ENCODE measurements at places on chromosomes 5 and 9.

DNA sequence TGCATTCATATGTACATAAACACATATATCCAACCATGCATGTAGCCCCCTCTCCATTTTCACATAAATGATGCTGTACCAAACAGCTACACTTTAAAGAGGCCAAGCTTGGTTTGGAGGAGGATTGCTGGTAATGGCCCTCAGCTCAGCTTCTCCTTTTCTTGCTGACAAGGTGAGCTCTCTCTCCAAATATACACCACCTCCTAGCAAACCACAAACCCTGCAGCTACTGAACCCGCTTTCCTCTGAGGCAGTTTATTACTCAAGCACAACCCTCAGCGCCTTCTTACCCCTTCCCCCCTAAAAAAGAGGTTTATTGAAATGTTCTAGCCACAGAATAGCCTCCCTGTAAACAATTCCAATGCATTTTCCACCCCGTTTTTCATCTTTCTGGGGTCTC, 54.0 kb downstream of the ALG2 start:
- no peak for DNase-seq

- no peak for DNase-seq
Measured at GRCh38 chr9:94081435-94081834, 2.8 kb upstream of the PTPDC1 start.

DNA sequence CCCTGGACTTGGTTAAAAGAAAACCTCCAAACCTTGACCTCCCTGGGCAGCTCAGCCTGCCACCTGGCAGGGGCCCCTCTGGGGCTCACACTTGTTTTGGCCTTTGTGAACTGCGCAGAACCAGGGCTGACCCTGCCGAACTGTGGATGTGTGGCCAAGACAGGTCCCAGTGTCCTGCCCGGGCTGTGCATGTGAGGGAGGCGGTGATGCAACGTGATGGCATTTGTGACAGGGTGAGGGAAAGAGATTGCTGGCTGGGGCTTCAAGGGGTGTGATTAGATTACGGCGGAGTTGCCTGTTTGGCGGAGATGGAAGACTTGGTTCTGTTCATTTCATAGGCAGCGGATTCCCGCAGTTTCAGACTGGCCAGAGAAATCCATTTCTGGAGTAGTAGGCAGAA, 30.4 kb upstream of the NKX2-5 start:
- no peak for DNase-seq

- no peak for DNase-seq
Measured at GRCh38 chr9:135144581-135145170, 57.2 kb downstream of the OLFM1 start.

GRCh38 chr9:105466898-105467455, 19.1 kb downstream of the FSD1L start:
- no peak for DNase-seq

DNA sequence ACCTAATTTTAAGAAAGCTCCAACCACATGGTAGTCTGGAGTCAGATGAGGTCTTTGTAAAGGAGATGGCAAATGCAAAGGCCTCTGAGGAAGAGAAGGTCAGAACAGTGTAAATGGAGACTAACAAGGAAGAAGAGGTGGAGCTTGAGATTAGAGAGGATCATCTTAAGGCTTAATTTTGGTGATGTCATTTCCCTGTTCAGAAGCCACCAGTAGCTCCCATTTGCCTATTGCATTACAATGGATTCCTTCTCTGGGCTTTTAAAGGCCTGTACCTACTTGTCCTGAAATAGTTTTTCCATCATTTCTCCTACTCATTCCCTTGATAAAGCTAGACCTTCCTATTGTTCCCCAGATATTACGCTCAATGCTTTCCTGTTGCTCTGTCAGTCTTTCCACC, 16.1 kb downstream of the PCSK5 start:
- no peak for DNase-seq

GRCh38 chr5:60668686-60669304, 31.2 kb downstream of the DEPDC1B start:
- no peak for DNase-seq

GRCh38 chr5:140986117-140986521, 19.8 kb downstream of the PCDHAC2 start:
- DNase-seq, result no peak

GRCh38 chr5:142122121-142122520, 13.5 kb downstream of the NDFIP1 start:
- DNase-seq, result no peak

DNA sequence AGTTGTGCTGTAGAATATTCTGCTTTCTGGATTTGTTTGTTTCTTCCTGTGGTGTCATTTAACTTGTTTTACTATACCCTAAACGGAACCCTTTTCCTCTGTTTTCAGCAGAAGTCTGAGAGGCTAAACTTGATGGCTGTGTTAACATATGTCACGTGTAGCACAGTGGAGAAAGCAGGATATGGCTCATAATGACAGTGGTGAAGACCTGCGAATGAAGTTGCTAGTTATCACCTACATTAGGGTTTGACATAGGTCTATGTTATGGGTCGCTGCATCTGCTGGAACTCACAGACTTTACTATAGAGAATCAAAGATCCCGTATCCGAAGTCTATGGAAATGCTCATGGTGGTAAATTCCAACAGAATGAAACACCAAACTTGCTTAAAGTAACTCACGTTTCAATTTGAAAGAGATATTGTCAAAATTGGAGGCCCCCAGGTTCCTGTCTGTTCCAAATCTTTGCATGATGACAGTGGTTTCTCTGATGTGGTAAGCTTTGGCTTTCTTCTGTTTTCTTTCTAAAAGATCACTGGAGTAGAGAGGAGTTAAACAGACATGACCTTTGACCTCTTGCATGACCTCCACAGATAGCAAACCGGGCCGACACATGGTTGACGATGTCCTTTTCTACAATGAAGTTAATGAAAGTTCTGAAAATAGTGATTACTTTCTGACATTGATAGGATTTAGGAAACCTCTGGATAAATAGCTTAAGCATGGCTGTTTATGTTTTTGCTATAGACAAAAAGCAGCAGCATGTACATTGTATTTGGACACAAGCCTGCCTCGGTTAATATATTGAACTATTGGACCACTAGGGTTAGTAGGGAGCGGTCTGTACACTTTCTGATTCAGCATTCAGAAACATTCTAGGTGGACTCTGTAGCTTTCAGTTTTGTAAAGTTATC, 3.1 kb upstream of the CATSPER3 start:
- DNase-seq, result no peak

GRCh38 chr9:75027187-75028107, 646 bp downstream of the CARNMT1 start:
- peak; percentile 4 for DNase-seq

GRCh38 chr5:74596927-74597326, 43.6 kb downstream of the ENC1 start:
- no peak for DNase-seq

DNA sequence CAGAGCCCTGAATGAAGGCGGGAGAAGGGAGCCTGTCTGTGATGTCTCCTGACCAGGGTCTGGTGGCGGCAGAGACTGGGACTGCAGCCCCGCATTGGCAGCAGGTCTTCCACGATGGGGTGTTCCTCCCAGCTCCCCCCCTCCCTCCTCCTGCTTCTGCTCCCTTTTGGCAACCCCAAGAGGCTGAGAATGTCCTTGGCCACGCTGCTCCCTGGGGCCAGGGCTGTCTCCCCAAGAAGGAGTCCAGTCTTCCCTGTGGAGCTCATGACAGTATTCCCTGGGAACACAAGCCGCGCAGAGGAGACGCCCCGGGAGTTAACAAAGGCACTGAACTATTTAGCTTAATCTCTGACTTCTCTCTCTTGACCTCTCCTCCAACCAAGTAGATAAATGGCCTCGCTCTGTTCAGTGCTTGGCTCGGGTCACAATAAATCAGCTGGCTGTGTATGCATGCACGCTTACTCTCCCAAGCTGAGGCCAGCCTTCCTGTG, 84.0 kb upstream of the NEURL1B start:
- no peak for DNase-seq

GRCh38 chr5:131265311-131265803, 1.5 kb downstream of the CDC42SE2 start:
- no peak for DNase-seq

- DNase-seq, result no peak
Measured at GRCh38 chr5:123746683-123747360, 234.8 kb downstream of the CSNK1G3 start.

DNA sequence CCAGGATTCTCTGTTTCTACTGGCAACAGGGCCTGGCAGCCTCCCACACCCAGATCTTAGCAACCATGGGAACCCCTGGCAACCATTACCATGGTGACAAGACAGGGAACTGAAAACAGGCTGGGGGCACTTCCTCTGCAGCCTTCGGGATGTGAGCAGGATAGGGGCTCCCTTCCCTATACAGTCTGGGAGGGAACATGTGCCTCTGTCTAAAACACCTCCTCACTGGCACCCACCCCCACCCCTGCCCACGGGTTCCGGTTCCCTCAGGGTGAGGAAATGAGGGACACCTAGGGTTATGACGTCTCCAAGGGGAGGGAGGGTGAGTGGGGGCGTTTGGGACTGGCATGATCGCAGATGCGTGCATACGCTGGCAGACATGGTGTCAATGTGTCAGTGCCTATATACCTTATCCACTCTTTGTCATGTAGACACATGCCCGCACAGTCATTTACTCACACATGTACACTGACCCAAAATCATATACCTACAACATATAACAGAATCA, 3.0 kb upstream of the DNAJB5 start:
- peak; percentile 81 for DNase-seq

DNA sequence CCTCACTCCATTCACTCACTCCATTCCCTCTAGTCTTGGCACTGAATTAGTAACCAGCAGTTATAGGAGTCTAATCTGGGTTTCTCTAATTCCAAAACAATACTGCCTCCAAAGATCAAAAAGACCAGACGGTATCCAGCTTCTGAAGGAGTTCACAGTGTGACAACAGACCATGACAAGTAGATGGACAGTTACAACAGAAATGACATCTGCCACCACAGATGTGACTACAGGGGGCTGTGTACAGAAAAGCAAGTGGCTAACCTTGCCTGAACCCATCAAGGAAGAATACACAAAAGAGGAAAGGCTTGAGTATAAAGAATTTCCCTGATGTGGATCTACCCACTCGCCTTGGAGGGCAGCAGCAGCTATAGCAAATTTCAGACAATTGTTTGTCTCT, 112.4 kb downstream of the ACTL7B start:
- no peak for DNase-seq

- no peak for DNase-seq
Measured at GRCh38 chr5:14261235-14261634, 118.1 kb downstream of the TRIO start.

DNA sequence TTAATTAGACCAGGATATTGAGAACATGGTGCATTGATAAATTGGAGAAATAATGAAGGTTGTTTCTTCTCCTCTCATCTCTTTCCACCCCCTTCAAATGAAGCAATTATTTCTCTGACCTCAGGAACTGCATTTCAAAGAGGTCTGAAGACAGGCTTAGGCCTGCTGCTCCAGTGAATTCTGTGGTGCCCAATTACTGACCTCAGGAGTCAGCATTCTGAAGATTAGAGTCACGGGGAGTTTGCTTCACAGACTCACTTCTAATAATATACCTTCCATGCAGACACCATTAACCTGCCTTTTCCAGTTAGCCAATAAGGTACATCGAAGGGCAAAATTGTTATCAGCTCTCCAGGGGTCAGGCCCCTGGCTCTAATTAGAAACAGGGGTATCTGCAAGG, 270.9 kb downstream of the GAS1 start:
- DNase-seq, result no peak

DNA sequence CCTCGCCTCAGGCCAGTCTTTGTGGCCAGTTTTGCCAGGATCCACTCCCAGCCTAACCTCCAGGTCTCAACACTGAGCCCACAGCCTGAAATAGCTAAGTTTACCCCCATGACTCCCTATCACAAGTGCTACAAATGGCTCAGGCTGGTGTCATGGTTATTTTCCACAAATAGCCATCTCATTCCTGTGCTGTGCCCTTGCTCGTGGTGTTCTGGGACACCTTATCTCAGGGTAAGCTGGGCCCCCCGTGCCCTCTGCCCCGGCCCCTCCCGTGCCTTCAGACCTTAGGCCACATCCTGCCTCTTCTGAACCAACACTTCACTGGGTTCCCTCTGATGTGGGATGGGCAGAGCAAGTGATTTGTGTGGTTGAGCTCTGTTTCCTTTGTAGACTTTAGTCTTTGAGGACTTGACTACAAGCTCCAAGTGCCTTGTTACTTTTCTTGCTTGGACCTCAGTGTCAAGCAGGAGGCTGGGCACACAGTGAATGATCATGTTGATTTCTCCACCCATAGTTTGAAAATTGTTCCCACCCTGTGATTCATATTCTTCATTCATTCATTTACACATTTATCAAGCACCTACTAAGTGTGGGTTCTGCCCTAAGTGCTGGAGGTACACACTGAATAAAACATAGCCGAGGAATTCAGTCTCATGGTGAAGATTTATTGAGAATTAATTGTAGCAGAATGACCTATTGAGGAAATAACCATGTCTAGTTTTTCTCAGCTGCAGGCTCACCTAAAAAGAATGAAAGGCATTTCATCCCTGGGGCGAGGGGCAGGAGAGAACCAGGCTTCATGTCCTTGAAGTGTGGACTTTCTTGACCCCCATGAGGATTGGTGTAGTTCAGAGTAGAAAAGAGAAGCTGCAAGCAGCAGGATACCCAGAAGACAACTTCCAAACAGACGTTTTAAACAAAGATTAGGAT, 84.5 kb upstream of the CTNNA1 start:
- peak; percentile 25 for DNase-seq

GRCh38 chr9:4615778-4616177, 46.3 kb upstream of the PLPP6 start:
- no peak for DNase-seq

DNA sequence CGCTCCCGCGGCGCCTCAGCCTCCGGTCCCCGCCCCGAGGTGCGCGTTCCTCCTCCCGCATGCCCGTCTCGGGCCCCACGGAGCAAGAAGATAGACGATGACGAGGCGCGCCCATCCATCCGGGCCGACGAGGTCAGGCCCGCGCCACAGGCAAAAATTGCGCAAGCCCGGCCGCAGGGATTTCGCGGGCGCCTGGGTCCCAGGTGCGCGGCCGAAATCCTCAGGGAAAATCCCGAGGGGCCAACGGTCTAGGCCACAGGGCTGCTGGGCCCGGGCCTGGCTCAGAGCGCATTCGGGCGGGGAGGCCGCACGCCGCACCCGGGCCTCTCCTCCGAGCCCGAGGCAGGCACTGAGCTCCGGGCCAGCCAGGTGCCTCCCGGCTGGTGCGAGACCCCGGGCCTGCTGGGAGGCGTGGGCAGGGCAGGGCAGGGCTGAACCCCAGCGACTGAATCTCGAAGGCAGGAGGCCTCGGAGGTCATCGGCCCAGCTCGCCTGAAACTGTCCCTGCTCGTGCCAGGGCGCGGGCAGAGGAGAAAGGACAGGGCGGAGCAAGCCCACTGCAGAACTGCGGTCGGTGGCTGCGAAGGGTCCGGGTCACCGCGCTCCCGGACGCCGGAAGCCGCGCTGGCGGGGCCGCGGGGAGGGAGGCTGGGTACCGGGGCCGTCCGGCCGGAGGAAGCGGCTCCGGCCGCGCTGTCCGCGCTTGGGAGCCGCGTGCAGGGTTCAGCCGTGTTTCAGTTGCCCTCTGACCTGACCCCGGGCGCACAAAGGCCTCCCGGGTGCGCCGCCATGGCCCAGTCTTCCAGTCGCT, 66.8 kb downstream of the FOXD1 start:
- DNase-seq, result no peak

All from CD4-positive, alpha-beta T cell treated with Interferon gamma for 1 hour (primary cell).